Stimulated activated CD4-positive, alpha-beta T cell treated with anti-CD3 and anti-CD28 coated beads, Interleukin-2, amount 100 ng/mL, for 24 hours (primary cell): ENCODE measurements at places on chromosomes 3 and 15.

DNA sequence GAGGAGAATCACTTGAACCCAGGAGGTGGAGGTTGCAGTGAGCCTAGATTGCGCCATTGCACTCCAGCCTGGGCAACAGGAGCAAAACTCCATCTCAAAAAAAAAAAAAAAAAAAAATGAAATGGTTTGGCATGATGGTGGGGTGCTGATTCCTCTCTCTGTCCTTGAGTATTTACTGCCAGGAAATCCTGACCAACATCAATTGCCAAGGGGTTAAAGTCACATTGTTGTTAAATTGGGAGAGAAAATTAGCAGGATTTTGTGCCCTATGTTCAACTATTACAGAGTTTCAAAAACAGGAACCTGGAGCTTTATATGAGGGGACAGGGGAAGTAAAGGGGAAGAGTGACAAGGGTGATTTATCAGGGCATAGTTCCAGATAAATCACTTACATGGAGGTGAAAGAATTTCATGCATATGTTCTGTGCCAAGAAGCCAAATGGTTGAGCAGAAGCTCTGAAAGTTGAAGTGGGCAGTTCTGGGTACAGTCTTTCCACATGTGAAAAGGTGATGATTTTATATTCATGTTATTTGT, 70.5 kb upstream of the TSEN2 start:
- DNase-seq = no peak

DNA sequence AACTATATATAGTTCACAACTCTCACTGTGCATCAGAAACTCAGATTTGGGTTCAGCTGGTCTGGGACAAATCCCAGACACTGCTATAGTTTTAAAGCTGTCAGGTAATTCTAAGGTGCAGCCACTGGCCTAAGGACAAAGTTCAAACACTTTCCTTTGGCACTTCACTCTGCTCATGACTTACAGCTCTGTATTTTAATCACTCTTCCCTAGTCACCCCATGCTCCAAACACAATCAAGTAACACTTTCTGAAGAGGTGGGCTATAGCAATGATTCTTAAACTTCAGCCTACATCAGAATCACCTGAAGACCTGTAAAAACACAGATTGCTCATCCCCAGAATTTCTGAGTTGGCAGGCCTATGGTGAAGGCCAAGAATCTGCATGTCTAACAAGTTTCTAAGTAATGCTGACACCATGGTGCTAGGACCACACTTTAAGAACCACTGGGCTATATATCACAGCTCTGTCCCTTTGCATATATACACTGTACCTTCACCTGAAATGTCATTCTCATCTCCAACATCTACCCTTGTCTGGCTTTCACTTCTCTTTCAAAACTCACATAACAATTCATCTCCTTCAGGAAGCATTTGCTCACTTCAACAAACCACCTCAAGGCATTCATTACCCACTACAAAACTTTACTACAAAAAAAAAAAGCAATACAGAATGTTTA, 21.4 kb downstream of the STAG1 start:
- DNase-seq = no peak

GRCh38 chr3:157125101-157125500, 34.8 kb downstream of the CCNL1 start:
- no peak for DNase-seq

GRCh38 chr3:69879051-69879450, 120.5 kb upstream of the SAMMSON start:
- peak; percentile 0 for DNase-seq

- DNase-seq = no peak
Observed at GRCh38 chr3:66475386-66476020, 25.3 kb downstream of the LRIG1 start.

- DNase-seq = no peak
Observed at GRCh38 chr3:100503448-100503847, 11.0 kb downstream of the TMEM45A start.

- no peak for DNase-seq
Observed at GRCh38 chr3:64244011-64244942, 19.0 kb upstream of the PRICKLE2 start.

DNA sequence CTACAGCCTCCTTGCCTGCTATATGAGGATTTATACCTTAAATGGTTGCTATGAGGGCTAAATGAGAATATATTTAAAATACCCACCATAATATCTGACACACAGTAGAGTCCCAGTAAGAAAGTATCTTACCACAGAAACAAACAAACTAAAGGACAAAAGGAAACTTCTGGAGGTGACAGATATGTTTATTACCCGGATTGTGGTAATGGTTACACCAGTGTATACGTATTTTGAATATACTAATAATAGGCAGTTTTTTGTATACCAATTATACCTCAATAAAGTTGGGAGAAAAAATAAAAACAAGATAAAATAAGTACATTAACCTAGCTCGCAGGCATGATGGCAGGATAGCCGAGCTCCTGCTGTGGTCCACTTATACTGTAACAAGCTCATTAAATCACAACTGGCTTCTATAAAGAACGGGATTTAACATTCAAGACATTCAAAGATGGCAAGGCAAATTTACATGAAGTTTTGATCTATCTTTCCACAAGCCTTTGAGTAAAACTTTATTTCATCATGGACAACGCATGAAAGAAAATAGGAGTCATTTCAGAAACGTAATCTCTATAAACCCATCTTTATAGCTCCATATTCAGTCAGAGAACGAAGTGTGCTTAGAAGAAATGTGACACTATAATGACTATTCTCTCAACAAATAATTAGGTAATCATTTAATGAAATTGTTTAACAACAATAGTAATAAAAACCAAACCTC, 1.5 kb downstream of the RPN1 start:
- DNase-seq = no peak

DNA sequence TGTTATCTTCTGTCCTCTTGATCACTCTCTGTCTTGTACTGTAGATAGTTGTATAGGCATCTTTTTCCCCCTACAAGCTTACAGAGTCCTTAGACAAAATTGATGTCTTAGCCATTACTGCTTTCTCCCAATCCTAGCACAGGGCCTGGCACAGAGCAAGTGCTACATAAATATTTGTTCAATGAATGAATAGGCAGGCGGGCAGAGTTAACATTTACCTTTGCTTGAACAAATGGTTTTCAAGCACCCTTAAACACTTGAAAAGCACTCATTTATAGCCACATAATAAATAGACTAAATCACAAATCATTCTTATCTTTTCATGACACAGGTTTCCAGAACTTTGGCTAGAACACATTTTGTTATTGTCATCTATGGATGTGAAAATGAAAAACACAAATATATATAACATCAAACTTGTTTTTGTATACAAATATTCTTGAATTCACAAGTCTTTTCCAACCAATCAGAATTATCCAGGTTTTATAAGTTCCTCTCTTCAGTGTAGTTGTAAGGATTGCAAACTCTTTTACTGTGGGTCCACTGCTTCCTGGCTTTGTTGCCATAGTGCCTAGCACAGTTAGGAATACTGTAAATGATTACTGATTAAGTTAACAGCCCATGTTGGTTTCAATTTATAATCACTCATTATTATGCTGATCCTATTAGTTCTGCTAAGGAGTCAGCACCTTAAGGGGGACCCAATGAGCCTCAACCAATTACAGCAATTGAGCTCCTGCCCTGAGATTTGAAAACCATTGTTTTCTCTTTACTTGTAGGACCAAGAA, 61.9 kb downstream of the ISL2 start:
- no peak for DNase-seq

- DNase-seq = no peak
Observed at GRCh38 chr3:157610876-157611535, 107.8 kb upstream of the VEPH1 start.

- DNase-seq = peak; percentile 33
Observed at GRCh38 chr15:77118882-77119321, 48.0 kb upstream of the TSPAN3 start.

DNA sequence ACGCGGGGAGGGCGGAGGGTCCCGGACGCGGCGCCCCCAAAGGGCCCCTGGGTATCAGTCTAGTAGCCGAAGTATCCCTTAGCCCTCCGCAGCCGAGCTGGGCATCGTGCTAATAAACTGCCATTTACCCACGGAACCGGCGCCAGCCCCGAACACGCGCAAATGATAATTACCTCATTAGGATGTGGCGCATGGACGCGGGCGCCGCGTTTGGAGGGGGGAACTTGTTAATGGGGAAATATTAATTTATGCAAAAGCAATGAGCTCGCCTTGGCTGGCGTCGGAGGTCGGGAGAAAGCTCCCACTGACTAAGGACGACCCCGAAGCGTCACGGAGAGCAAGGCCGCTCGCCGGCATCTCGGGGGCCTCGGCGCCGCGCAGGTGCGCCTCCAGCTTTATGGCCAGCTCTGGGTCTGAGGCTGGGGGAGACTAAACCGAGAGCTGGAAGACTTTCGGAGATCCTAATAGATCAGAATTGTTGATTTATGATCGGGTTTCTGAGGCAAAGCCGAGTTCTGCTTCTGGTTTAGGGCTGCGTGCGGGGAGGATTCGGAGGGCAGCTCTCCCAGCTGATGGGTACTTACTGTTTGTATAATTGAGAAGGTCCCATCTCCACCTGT, 474 bp upstream of the FEZF2 start:
- no peak for DNase-seq

GRCh38 chr3:20054549-20054987, 14.3 kb downstream of the KAT2B start:
- DNase-seq = peak; percentile 74

- DNase-seq = no peak
Observed at GRCh38 chr15:89746386-89746780, 4.7 kb downstream of the MESP1 start.

GRCh38 chr15:42133886-42134502, 22.4 kb downstream of the PLA2G4F start:
- DNase-seq = peak; percentile 74

DNA sequence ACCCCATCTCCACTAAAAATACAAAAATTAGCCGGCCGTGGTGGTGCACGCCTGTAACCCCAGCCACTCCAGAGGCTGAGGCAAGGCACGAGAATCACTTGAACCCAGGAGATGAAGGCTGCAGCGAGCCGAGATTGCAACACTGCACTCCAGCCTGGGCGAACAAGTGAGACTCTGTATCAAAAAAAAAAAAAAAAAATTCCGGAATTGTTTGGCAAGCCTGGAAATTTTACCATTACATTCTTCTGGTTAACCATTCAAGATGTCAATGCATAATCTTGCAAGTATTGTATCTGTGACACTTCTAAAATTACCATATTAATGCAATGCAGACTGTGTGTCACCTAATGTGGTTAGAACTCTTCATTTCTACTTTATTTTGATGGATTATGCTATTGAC, 67.0 kb downstream of the CSNK1G1 start:
- DNase-seq = no peak

DNA sequence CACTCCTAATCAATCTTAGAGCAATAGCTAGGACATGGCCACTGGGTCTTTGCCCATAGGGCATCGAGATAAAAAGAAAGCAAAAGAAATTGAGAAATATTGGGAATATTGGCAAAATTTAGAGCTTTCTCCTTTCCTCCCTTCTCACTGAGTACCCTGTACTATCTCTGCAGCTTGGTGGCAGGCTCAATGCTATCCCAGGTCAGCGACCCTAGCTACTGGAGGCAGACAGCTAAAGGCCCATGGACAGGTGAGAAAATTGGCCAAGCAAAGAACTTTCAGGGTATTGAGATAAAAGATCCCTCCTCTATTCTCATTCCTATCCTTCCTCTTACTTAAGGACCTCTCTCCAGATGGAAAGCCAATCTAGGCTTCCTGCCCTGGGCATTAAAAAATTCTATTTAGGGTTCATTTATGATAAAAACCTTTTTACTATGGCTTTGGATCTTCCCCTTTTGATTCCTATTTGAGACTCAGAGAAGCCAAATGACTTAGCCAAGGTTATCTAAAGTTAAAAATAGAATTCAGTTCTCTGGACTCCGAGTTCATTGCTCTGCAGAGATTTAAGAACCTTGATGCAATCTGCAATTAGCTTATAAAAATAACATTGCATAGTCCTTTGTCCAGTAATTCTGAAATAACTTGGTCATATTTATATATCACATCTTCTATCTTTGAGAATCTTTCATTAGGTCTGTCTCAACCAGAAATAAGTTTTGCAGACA, 75.4 kb downstream of the THRB start:
- no peak for DNase-seq

GRCh38 chr3:46923559-46924350, 46.2 kb downstream of the PTH1R start:
- peak; percentile 42 for DNase-seq

GRCh38 chr3:31132132-31132769, 237.8 kb upstream of the GADL1 start:
- DNase-seq = no peak

GRCh38 chr15:60356832-60357231, 41.0 kb downstream of the ANXA2 start:
- no peak for DNase-seq

DNA sequence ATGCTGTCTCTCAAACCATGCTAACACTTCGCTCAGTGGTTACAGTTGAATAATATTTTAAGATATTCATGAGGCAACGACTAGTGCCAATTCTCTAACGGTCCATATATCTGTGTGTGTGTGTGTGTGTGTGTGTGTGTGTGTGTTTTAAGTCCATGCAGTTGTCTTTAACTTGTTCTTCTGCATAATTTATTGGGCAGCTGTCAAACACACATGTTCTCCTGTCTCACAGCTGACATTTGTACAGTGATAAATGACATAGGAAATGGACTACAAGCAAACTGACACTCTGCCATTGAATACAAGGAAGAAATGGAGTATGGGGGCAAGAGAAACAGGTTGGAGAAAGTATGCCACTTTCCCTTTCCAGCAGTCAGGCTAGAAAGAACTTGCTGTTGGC, 172.0 kb downstream of the PDZRN3 start:
- DNase-seq = no peak

DNA sequence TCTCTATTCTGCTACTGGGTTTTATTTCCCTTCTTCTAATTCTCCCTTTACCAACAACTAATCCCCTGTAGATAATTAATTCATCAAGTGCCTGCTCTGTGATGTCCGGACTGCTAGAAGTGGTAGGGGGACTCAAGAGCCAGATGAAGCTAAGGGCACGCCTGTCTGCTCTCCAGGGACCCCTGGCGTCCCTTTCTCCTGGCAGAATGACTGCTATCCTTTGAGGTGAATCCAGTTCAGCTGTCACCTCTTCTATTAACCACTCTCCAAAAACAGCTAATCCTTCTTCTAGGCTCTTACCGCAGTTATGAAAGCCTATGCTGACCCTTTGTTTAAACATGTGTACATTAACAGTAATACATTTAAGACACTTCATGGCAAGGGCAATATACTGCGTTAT, 1.4 kb upstream of the CHRNA7 start:
- DNase-seq = no peak

DNA sequence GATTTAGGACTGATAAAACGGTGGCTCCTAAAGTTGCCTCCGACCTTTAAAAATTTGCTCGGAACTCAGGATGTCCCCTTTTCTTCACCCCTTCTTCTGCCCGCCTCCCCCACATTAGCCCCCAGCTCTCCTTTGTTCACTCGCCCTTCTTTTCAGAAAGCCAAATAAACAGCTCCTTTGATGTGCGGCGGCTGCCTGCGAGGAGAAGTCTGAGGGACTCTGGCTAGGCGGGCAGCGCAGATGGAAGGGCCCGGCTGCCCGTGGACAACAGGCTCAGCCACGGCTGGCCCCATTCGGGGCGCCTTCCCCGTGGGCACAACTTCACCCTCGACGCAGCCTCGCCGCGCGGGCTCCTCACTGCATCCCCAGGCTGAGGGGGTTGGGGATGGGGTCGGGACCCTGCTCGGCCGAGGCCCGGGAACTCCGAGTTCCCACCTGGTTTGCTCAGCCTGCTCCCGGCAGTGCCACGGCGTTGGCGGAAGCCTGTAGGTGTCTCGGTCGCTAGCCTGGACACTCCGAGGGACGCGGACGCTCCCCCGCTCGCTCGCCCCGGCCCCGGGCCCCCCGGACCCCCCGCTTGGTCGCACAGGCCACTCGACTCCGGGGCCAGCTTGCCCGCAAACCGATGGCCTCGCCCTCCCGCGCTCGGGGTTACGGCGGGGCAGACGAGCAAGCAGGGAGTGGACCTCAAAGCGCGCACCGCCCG, 897 bp upstream of the TLE3 start:
- peak; percentile 37 for DNase-seq

GRCh38 chr15:68276668-68277067, 877 bp upstream of the FEM1B start:
- no peak for DNase-seq
